ENCODE measurements at places on chromosomes 1 and 21.
A peak's percentile ranks its signal among the peaks of the same experiment; 100 is the strongest.

- DNase-seq: no peak
Observed at GRCh38 chr1:35444519-35444774, 112.8 kb downstream of the KIAA0319L start.

DNA sequence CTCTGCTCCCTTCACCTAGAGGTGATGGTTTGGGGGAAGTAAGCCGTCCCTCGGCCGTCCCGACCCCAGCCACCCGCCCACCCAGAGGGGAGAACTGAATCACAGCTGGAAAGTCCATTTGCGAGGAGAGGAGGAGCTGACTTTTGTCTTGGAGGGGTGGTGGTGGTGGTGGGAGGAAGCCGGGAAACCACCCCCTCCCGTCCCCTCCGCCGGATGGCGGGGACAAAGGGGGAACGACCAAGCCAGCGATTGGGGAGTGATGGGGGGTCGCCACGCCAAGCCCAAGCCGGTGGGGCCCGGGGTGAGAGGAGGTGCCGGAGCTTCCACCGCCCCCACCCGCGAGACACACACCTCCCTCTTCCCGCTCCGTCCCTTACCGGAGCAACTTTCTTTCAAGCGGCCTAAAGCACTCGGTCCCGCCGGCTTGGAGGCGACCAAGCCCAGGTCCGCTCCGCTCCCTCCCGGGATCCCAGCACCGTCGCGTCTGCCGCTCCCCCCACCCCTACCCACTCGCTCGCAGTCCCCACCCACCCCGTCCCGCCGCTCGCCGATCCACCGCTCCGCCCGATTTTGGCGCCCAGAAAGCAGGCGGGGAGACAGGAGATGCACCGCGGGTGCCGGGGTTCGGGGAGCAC, 540 bp downstream of the ARHGEF2 start:
- DNase-seq: peak; percentile 70

- DNase-seq: peak; percentile 15
Observed at GRCh38 chr1:93979718-93980319, 70.6 kb upstream of the GCLM start.

DNA sequence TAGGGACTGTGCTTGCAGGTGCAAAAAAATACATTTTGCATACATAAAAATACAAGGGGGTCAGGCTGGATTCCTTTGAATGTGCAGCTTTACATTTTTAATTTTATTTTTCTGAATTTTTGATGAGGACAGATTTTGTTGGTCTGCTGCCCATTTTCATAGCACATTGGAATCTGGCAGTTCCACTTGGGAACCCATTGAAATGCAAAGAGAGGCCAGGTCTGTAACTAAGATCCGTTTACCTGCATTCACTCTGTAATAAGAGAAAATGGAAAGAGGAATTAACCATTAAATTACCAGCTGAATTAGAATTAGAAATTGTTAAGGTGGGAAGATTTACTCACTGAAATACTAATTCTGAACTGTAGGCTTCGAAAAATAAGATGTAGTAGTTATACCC, 221.6 kb downstream of the DAB1 start:
- no peak for DNase-seq

DNA sequence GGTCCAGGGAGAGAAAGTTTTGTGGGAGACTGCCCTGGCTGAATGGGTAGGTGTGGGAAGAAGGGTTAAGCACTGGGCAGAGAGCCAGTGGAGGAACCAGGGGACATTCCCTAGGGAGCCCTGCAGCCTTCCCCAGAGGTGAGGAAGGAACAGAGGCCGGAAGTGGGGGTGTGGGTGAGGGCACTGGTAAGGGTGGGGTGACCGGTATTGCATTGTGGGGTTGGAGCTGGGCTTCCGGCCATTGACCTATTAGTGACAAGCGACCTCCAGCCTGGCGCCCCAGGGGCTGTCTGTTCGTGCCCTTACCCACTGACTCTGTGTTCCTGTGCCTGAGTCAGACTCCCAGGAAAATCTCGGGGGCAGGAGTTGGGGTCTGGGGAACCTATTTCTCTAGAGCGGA, 3.5 kb upstream of the TSPAN1 start:
- no peak for DNase-seq

DNA sequence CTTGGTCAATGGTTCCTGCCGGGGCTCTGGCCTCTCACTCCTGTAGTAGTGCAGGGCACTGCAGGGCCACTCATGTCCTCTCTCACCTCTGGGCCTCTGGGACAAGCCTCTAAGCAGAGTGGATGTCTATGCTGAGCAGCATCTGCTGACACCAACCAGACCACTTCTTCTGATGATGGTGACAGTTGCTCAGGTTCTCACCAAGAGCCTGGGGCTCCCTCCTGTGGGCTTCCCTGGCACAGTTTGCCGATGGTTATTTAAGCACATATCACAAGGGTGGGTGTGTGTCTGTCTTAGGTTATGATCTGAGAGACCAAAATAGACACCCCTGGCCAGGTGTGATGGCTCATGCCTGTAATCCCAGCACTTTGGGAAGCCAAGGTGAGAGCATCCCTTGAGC, 17.4 kb upstream of the GPR137B start:
- no peak for DNase-seq

GRCh38 chr1:71045463-71046028, 2.1 kb downstream of the PTGER3 start:
- no peak for DNase-seq

- no peak for DNase-seq
Observed at GRCh38 chr21:42272109-42272962, 42.9 kb downstream of the TFF3 start.

DNA sequence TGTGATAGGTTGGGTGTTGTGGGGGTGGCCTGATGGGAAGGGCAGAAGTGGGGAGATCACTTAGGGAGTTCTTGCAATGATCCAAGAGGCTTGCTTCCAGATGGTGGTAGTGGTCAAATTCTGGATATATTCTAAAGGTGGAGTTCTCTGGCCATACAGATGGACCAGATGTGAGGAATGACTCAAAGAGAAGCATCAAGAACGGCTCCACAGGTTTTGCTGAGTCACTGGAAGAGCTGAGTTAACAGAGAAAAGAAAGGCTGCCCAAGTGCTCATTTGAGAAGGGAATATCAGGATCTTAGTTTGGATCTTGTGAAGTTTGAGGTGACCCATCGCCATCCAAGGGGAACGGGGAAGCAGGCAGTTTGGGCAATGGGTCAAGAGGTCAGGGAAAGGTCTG, 192.9 kb upstream of the GALNT2 start:
- DNase-seq: no peak

DNA sequence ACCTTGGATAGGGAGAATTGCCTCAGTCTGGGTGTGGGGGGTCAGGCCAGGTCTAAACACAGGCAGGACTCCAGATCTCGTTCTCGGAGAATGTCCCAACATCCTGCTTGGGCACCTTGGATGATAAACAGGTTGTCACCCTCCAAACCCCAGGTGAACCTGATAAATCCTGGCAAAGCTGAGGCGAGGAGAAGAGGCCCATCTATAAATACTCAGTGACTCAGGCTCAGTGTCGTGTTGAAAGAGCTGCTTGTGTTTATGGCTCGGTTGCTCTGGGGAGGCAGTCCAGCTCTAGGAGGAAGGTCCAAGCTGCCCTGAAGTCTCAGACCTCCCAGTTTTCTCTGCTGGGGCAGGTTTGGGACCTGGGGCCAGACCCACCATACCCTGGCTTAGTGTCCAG, 15.8 kb upstream of the TRIM63 start:
- DNase-seq: no peak

DNA sequence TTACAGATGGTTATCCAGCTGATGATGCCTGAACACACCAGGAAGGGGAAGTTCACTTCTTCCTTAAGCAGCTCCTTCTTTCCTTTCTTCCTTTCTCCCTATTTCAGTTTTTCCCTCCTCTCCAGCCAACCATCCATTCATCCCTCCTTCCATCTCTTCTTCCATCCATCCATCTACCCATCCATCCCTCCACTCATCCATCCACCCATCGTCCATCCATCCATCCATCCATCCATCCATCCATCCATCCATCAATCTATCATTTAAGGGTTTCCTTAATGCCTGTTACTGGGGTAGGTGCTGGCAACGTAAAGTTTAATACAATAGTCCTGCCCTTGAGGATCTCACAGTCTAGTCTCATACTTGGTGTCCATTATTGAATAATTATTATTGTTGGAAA, 36.8 kb downstream of the C1orf21 start:
- no peak for DNase-seq

GRCh38 chr1:19053486-19053885, 97.0 kb upstream of the IFFO2 start:
- no peak for DNase-seq

DNA sequence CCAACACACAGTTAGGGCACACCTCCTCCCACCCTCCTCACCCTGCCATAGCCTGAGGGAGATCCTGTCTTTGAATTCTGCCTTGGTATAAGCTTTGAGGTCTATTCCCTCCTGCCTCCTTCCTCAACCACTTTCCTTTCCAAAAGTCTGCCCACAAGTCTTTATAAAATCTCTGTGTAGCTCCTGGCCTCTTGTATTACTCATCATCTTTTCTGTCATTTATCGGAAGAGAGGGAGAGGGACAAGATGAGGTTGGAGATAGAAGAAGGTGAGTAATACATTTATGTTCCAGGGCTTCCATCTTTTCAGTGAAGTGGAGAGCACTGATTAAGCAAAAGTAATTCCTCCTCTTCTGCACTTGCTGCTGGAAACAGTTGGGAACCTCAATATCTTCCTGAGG, 30.5 kb upstream of the EFCAB14 start:
- DNase-seq: no peak

DNA sequence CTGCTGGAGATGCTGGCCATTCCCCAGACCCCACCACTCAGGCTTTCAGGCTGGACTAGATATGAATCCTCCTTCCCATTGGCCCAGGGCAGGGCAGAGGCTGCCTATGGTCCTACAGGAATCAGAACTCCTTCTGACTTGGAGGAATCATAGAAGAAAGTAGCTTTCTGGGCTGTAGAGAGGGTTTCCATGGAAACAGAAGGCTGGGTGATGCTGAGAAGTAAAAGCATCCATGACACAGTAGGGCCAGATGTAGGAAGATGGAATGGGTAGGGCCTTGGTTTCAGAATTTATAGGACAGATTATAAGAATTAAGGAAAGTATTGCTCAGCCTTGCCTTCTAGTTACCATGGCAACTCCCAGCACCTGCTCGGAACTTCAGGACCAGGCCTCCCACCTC, 9.0 kb downstream of the NT5C1A start:
- DNase-seq: no peak

DNA sequence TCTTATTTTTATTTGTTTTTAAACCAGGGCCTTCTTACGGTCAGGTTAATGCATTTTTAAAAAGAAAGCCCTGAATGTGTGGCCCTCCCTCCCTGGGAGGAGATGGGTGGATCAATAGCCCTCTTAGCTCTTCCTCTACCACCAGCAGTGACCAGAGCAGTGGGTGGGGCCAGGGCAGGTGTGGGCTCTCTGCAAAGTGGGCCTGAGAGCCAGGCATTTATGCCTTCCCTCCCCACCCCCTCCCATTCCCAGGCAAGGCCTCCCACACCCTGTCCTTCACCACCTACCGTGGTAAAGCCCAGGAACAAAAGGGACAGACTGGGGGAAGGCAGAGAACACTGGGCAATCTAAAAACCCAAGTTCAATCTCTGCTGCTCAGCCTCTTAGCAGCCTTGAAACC, 63.9 kb downstream of the SSBP3 start:
- no peak for DNase-seq

- no peak for DNase-seq
Observed at GRCh38 chr1:2977886-2978611, 43.2 kb upstream of the ACTRT2 start.

DNA sequence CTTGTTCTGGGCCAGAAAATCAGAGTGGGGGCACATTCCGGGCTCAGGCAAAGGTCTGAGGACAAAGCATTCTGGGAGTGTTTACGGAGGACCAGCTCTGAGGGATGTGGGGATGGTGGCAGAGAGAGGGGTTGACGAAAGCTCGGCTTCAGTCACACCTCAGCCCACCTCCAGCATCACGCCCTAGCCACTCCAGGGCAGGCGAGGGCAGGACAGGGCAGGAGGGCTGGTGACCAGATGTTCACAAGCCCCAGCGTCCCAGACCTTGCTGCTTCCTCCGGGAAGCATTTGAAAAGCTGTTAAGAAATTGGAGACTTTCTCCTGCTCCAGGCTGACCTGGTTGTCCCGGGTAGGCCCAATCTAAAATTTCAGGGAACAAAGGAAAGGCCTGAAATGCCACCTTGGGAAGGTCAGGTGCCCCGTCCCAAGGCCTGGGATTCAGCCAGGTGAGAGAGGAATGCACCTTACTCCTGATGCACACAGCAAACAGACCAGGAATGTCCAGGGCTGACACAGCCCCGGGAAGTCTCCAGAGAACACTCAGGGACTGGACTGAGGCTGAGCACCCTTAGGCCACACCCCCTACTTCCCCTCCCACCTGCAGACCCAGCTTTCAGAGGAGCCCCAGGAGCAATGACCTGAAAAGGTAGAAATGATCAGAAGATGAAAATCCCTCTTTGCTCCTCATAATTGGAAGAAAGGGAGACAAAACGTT, 71.9 kb upstream of the KLHDC7A start:
- no peak for DNase-seq

DNA sequence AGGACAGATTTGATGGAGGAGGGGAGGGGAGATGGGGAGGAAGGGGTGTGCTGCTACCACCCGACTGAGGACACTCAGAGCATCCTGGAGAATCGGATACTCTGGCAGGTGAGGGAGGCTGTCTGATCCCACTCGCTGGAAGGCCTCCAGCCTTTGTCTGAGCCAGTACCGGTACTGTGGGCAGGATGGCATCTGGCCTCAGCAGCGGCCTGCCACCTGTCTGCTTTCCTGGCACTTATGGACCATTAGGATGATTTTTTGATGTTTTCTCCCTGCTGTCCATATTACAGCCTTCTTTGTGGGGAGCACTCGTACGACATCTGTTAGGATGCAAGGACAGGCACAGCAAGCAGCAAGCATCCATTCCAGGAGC, 11.5 kb downstream of the ATP2B4 start:
- peak; percentile 81 for DNase-seq

GRCh38 chr1:17276568-17276967, 27.7 kb downstream of the PADI3 start:
- no peak for DNase-seq

- no peak for DNase-seq
Observed at GRCh38 chr1:29505532-29506220, 269.4 kb downstream of the PTPRU start.

DNA sequence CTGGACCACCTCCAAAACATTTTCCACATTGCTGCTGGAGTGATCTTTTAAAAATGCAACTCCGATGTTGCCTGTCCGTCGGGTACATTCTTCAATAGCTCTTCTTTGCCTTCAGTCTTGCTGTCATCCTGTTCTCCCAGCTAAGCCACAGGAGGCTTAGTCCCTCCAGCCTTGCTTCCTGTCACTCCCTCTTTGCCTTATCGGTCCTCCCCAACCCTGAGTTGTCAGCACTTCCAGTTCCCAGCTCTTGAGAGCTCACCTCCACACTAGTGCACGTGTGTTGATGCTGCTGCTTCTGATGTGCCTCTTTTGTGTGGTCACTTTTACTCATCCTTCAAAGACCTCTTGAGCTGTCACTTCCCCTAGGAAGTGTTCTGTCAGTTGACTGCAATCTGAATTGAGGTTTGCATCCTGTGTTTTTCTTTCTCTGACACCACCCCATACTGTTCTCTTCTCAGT, 15.3 kb downstream of the UCK2 start:
- DNase-seq: no peak

DNA sequence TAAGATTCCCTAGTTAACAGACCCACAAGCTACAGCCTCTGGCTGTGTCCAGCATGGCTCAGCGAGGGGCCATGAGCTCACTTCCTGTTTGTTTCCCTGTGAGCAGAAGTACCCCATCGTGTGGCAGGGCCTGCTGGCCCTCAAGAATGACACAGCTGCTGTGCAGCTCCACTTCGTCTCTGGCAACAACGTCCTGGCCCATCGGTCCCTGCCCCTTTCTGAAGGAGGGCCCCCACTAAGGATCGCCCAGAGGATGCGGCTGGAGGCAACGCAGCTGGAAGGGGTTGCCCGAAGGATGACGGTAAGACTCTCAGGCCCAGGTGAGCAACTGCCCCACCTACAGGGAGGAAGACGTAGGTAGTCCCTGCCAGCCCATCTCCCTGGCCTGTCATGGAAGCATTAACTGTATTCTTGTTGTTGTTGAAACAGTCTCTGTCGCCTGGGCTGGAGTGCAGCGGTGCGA, 38.2 kb downstream of the ZBTB17 start:
- no peak for DNase-seq

All from cerebellum (tissue), 4 donors.